ENCODE measurements at places on chromosomes 16 and 17.

GRCh38 chr17:82519971-82520903 lies 705 bp downstream of the FOXK2 start:
- DNase-seq = peak; percentile 29

GRCh38 chr17:76152591-76152990 lies 11.5 kb upstream of the FOXJ1 start:
- DNase-seq = no peak

- no peak for DNase-seq
These were observed 61.8 kb downstream of the BAIAP2 start for GRCh38 chr17:81096741-81097133.

DNA sequence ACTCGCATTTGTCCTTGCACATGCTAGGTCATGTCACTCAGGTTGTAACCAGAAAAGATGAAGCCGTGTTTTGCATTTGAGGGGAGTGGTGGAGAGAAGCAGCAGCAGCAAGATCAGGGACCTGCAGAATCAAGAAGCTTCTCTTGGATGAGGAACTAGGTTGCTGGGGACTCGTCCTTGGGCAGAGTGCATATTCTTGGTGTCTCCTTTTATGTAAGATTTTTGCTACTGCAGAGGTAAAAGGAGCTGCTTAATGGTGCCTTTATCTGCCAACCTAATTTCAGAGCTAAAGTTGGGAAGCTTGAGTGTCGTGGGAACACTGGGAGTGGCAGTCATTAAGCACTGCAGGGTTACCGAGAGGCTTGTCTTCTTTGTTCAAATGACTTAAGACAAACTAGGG lies 236.5 kb downstream of the MAP2K4 start:
- no peak for DNase-seq

DNA sequence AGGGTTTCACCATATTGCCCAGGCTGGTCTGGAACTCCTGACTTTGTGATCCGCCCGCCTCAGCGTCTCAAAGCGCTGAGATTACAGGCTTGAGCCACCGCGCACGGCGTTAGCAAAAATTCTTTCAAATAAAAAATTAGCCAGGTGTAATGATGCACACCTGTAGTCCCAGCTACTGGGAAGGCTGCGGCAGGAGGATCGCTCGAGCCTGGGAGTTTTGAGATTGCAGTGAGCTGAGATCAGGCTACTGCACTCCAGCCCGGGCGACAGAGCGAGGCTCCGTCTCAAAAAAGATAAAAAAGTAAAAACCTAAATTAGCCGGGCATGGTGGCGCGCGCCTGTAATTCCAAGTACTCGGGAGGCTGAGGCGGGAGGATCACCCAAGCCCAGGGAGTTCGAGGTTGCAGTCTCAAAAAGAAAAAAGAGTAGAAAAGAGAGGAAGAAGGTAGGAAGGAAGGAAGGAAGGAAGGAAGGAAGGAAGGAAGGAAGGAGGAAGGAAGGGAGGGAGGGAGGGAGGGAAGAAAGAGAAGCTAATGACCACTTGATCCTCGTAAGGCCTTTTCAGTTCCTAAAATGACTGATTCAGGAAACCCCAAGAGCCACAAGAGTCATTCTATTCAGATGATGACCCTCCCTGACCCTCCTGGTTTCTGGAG lies 59.2 kb downstream of the SRL start:
- DNase-seq = no peak

DNA sequence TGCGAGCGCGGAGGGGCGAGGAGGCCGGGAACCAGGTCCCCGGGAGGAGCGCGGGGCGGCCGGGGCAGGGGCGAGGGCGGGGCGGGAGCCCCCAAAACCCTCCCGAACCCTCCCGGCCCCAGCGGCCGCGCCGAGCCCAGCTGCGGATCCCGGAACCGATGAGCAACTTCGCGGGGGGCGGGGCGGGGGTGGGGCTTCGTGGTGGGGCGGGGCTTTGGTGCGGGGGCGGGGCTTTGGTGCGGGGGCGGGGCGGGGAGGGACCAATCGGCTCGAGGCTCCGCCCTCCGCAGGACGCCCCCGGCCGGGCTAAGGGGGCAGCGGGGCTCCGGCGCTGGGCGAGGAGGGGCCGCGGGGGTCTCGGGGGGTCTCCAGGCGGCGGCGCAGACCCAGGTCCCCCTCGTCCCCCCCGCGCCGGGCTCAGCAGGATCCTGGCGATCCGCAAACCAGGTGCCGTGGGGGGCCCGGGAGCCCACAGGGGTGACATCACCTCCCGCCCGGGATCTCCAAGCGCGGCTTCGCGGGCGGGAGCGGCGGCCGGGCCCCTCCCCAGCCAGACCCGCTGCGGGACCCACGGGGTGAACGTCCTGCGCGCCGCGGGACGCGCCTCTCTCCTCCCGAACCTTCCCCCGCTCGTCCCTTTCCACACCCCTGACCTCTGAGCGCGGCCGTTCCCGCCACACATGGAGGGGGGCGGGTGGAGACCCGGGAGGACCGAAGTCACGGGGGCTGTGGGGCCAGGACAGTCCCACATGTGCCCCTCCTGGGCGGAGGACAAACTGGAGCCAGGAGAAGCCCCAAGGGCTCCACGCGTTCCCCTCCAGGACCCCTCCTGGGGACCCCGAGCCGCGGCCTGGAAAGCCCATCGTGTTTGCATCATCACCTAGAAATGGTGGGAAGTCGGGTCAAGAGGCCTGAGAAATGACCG lies at the start of gene ABR:
TSS of gene ABR (minus strand) at position 164 of the 925 bp plus-strand sequence. CDS start 254 bp downstream, outside the sequence.
- DNase-seq = peak; percentile 33

- DNase-seq = no peak
These were observed 490.5 kb upstream of the CA10 start for GRCh38 chr17:52648995-52649394.

DNA sequence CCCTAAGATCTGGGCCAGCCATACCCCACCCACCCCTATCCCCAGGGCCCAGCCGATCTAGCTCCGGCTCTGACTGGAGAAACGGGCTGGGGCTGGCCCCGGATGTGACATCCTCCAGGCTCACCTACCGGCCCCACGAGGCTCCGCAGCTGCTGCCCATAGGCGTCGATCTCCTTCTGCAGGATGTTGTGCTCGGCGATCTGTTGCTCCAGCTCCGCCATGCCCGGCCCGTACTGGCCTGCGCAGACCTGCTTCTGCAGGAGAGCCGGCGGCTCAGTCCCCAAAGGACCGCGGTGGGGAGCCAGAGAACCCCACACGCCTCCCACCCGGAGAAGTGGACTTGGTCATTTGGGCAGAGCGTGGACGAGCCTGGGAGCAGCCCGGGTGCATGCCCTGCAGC lies 4.8 kb downstream of the EVPL start:
- DNase-seq = no peak

DNA sequence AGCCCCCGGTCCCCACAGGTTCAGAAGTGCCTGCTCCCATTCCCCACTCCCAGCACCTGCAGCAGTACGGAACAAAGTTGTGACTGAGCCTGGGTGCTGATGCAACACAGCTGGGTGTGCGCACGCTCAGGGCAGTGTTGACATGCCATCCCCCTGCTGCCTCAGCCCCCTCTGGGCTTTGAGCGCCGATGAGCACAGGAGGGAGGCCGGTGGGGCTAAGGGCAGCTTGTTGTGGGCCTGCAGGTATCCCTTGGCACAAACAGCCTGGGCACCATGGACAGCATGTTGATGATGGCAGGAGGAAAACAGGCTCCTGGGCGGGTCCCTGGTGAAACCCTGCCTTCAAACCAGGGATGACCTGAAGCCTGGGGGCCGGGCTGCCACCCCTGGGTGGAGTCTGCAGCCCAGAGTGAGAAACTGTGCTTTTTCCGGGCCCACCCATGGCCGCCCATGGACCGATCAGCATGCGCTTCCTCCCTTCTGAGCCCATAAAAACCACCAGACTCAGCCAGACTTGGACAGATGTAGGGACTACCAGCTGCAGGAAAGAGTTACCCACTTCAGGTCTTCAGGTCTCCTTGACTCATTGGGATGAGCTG lies 175.5 kb downstream of the PHKB start:
- DNase-seq = no peak

- no peak for DNase-seq
These were observed 1.1 kb downstream of the CES2 start for GRCh38 chr16:66936462-66936861.

DNA sequence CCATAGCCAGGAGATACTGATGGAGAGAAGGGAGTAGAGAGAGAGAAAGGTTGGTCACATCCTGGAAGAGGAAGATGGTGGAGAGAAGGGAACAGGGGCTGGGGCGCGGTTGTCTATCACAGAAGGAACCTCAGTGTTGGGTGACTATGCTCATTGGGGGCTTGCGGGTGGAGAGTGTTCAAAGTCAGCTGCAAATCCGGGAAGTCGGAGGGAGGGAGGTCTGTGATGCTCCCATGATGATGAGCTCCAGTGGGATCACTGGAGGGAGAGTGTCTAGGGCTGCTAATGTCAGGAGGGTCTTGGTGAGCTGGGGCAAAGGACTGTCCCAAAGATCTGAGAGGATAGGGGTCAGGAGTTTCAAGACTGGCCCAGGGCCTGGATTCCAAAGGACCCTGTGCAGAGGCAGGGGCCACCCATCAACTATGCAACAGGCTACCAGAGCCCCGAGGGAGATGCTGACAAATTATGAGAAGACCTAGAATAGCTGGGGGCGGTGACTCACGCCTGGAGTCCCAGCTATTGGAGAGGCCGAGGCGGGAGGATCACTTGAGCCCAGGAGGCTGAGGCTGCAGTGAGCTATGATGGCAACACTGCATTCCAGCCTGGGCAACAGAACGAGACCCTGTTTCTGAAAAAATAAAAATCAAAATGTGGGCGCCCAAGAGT lies 2.6 kb downstream of the SPDYE4 start:
- no peak for DNase-seq

GRCh38 chr16:56684926-56685590 lies 2.8 kb downstream of the MT1X start:
- no peak for DNase-seq

DNA sequence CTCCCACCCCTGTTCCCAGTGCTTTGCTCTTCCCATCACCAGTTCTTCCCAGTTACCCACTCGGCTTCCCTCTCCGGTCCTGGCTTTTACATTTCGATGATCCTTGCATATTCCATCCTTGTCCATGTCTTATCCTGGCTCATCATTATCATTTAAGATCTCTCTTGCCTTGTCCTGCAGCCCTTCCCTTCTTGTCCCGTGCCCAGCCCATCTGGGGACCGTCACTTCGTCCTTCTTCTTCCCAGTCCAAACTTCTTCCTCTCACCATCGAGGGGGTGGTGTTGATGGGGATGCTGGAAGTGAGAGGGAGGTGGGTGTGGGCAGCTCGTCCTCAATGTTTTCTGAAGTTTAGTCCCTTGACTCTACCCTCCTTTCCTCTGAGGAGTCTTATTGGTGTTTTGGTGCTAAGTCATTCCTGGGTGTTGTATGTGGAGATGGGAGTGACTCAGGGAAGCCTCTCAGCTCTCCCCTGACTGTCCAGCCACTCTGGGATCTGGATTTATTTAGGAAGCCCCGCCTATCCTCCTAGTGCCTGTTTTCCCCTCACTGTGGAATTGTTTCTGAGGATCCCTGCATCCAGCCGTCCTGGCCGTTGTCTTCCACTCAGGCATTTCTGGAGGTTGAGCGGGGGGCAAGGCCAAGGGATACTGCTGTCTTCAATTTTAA lies 975 bp downstream of the SNX29 start:
- DNase-seq = no peak

GRCh38 chr16:53882310-53882709 lies 178.4 kb downstream of the FTO start:
- no peak for DNase-seq

- no peak for DNase-seq
These were observed 28.5 kb upstream of the EFCAB13 start for GRCh38 chr17:47295037-47295873.

DNA sequence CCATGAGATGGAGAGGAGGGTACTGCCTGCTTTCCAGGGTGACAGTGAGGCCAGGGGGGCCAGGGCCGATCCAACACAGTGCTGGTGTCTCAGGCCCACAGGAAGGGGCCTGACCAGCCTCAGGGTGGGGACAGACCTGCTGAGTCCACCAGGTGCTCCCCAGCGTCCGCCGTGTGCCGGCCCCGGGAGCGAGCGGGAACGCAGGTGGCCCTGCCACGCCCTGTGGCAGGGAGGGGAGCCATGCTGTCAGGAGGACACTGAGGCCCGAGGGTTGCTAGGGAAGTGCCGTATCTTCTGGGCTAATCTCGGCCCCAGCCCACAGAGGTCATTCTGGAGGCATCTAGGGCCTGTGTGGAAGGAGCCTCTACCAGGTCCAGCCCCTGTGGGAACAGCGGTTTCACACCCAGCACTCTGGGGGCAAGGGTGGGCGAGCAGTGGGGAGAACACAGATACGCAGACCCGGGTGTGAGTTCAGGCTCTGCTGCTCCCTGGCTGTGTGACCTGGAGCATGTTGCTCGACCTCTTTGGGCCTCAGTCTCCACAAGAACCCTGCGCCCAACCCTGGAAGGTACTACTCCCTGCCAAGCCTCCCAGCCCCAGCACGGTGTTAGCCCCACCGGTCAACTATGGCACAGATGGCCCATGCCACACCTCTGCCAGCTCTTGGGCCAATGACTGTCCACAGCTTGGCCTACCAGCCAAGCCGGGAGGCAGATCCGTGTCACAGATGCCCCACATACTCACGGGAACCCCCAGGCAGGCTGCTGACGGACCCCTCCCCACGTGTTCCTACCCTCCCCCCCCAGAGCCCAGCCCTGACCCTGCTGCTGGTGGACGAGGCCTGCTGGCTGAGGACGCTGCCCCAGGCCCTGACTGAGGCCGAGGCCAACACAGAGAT lies 43.9 kb upstream of the ZC3H18 start:
- DNase-seq = no peak
